ENCODE measurements at places on chromosomes 1 and 21.

DNA sequence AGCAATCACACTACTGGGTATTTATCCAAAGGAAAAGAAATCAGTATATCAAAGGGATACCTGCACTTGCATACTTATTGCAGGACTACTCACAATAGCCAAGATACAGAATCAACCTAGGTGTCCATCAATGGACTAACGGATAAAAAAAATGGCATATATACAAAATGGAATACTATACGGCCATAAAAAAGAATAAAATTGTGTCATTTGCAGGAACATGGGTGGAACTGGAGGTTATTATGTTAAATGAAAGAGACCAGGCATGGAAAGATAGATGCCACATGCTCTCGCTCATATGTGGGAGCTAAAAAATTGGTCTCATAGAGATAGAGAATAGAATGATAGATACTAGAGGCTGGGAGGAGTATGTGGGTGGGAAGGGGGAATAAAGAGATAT, 29.3 kb upstream of the CAP1 start:
- DNase-seq = no peak

DNA sequence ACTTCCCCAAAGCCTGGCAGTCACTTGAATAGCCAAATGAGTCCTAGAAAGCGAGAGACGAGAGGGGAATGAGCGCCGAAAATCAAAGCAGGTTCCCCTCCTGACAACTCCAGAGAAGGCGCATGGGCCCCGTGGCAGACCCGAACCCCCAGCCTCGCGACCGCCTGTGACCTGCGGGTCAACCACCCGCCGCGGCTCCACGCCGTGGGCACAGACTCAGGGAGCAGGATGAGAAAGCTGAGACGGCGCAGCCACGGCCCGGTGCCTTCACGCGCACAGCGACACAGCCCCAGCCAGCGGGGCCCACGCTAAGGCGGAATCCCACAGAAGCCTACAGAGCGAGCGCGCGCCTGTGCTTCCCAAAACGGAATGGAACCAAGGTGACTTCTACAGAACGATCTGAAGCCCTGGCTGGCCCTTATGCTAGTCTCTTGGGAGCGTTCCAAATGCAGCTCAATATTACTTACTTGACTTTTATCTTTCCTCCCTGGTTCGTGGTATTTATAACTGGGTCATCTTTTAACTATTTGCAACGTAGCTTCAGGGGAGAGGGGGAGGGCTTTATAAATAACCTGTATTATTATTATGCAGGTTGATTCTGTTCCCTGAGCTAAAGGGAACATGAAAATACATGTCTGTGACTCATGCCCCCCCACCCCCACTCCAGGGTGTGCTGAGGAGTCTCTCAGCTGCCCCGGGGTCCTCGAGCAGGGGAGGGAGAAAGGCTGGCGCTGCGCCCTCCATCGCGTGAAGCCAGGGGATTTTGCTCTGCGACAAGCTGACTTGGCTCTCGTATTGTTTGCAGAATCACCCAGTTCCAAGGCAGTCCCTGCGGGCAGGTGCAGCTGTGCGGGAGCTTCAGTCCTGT, 1.7 kb downstream of the TSPEAR start:
- DNase-seq = no peak

GRCh38 chr1:64659478-64660138, 85.3 kb upstream of the RAVER2 start:
- no peak for DNase-seq

DNA sequence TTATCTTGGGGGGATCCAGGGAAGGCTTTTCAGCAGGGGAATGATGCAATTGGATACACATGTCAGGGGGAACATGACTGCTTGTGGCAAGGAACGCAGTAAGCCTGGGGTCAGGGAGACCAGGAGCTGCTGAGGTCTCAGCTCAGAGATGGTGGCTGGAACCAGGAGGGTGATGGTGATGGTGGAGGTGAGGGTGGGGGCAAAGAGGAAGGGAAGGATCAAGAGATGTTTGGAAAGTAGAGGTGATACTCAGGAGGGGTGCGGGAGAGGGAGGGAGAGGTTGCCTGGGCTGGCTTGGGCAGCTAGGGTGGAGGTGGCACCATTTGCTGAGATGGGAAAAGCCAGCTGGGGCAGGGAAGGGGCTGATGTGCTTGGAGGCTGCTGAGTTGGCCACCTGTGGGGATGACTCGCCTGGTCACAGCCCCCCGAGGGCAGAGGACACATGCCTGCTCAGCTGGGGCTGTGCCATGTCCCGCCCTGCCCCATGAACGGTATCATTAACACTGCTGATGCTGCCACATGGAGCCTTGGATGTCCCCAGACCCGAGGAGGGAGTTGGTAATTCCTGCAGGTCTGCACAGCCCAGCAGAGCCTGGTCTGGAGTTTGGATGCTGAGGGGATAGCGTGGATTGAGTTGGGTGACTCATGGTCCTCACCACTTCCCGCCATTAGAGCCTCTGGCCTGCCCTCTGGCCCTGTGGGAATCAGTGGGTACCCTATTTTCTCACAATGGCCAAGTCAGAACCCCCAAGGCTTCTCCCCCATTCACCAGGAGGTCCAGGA, 6.3 kb upstream of the PADI1 start:
- no peak for DNase-seq

GRCh38 chr1:164701189-164701761, 142.3 kb downstream of the PBX1 start:
- DNase-seq = no peak

DNA sequence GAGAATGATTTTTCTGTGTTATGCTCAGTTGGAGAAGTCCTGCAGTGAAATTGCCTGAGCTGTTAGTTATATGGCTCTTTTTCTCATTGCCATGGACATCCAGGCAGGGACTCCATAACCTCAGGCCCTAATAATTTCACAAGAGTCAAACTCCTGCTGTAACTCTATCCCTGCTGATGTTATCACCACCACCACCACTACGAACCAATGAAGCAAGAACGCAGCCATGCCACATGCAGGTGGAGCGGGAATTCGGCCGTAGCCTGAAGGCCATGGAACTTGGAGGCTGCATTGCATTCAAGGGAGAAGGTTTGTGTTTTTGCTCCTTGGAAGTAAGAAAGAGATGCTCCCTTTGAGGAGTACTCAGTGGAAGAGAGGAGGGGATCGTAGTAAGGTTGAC, 16.8 kb upstream of the DLGAP3 start:
- no peak for DNase-seq

DNA sequence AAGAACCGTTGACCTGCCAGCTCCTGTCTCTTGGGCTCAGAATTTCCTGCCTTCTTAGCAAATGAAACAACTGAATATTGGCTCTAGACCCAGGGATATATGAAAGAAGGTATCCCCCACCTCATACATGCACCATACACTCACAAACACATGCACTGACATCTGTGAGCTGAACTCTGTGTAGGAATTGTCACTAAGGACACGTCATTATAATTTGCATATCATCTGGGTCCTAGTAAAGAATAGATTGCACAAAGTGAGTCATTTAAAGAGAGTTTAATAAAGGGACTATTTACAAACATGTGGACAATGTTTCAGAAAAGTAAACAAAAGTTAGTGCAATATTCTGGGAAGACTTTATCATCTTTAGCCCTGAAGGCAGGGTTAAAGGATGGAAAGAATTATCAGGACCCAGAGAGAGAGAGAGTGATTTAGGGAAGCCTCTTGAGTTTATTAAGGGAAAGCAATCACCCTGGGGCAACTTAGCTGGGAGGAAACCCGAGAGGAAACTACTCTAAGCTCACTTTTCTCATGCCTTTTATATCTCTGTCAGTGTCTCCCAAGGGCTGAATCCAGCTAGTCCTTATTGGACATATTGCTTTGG, 74.1 kb upstream of the PLA2G4A start:
- DNase-seq = no peak

GRCh38 chr1:201903135-201903534, 14.4 kb downstream of the SHISA4 start:
- DNase-seq = no peak

- no peak for DNase-seq
Measured at GRCh38 chr1:96206451-96206850, 515.1 kb upstream of the PTBP2 start.

GRCh38 chr1:94806441-94806871, 13.7 kb upstream of the SLC44A3 start:
- DNase-seq = no peak

- DNase-seq = peak; percentile 41
Measured at GRCh38 chr1:212700892-212701819, 1.5 kb upstream of the BATF3 start.

DNA sequence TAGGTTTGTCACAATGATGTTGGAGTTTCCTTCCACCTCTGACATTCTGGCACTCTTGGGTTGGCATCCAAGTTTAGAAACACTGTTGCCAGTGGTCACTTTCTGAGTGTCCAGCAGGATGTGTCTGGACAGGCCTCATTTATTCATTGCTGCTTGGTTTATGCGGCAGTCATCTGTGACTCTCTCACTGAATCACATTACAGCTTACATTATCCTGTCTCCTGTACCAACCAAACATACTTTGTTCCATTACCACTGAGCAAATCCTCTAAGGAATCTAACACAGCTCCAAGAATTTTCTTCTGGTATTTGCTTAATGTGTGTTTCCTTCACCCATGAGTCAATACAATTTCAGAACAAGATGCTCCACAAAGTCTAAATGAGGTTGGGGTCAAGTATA, 19.9 kb downstream of the SGIP1 start:
- no peak for DNase-seq

DNA sequence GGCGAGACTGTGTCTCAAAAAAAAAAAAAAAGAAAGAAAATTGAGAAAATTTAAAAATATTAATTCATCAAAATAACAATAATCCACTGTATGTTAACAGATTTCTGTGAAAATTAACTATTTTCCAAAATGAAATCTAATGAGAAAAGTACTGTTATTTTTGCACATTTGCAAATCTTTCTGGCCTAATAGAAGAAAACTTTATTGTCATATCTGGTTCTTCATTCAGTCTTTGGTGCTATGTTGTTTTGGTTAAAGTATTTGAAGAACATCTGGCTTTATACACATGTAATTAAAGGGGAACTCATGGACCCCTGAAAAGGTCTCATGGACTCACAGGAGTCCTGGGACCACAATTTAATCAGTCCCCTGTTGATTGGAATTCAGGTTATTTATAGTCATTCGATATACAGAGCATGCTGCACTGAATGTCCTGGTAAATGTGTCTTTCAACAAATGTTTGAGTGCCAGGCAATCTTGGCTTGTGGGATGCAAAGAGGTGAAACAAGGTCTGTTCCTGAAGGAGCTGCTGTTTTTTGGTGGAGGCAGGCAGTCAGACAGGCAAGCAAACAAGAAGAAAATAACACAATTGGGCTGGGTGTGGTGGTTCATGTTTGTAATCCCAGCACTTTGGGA, 9.0 kb downstream of the AK4 start:
- DNase-seq = no peak

GRCh38 chr1:50720457-50721053, 239.5 kb downstream of the FAF1 start:
- no peak for DNase-seq

GRCh38 chr1:63643517-63643916, 50.3 kb downstream of the PGM1 start:
- no peak for DNase-seq

DNA sequence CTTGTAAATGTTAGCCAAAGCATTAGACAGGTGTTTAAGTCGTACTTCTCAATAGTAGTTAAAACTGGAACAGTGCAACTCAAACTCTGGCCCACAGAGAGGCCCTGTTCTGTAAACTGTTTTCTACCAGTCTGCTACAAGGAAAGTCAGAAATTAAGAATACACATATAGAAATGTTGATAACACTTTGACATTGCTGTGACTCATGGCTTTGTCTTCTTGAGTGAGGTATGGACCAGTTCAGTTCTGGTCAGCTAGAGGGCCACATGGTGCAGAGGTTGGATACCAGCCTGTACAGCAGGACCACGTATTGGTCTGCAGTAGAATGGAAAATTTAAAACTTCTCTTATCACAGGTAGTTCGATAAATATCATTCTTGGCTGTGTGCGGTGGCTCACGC, 22.3 kb downstream of the ZBTB8B start:
- DNase-seq = no peak

DNA sequence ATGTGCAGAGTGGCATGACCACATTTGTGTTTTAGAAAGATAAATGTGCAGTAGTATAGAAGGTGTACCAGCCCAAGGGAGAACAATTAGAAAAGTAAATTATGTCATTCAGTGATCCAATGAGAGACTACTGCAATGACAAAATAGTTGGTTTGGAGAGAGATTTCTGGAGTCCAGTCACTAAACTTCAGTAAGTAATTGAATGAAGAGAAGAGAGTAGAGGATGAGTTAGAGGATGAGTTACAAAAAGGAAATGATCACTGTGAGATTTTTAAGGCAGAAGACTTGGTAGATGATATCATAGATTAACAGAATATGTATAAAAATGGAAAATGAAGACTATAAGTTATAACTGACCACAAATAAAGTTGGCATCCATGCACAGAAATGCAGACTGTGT, 8.4 kb downstream of the CR2 start:
- DNase-seq = no peak

GRCh38 chr1:167524651-167525050, 6.3 kb upstream of the CD247 start:
- DNase-seq = no peak

GRCh38 chr1:110677526-110677925, 2.8 kb upstream of the KCNA3 start:
- peak; percentile 57 for DNase-seq

- no peak for DNase-seq
Measured at GRCh38 chr1:30914931-30915330, 6.4 kb upstream of the SDC3 start.

GRCh38 chr21:26199456-26199855, 28.9 kb upstream of the APP start:
- no peak for DNase-seq

- no peak for DNase-seq
Measured at GRCh38 chr1:25615172-25615541, 1.4 kb upstream of the MAN1C1 start.

- DNase-seq = no peak
Measured at GRCh38 chr1:55813618-55814017, 598.5 kb upstream of the USP24 start.

- DNase-seq = no peak
Measured at GRCh38 chr1:58919226-58919958, 135.5 kb upstream of the JUN start.

DNA sequence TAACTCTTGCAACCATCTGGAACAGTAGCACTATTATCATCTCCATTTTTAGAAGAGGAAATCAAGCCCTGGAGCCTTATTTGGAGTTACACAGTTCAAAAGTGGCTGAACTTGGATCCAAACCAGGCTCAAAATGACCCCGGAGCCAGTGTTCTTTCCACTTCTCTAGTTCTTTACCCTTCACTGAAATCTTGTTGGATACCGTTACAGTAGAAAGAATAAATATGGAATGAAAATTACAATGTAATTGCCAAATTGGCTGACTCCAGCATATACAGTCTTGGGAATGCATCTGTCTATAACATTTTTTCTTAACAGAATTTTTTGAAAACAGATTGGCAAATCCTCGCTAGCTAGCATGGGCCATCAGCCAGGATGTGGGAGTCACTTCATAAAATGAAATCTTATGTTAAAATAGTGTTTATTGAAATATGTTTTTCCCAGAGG, 261.4 kb downstream of the CTH start:
- no peak for DNase-seq

DNA sequence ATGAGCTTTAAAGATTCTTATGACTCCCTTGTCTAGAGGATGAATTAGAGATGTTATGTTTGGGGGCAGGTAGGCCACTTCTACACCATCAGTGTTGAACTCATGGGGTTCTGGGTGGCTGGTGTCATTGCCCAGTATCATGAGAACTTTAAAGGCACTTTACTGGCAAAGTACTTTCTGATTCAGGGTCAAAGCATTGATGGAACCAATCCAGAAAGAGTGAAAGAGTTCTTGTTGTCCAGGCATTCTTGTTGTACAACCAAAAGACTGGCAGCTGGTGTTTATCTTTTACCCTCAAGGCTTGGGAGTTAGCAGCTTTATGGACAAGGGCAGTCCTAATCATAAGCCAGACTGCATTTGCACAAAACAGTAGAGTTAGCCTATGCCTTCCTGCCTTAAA, 673.0 kb downstream of the USP25 start:
- DNase-seq = no peak
